Cerebellar cortex (tissue), 1 donor: ENCODE measurements at places on chromosomes 6 and 20.

DNA sequence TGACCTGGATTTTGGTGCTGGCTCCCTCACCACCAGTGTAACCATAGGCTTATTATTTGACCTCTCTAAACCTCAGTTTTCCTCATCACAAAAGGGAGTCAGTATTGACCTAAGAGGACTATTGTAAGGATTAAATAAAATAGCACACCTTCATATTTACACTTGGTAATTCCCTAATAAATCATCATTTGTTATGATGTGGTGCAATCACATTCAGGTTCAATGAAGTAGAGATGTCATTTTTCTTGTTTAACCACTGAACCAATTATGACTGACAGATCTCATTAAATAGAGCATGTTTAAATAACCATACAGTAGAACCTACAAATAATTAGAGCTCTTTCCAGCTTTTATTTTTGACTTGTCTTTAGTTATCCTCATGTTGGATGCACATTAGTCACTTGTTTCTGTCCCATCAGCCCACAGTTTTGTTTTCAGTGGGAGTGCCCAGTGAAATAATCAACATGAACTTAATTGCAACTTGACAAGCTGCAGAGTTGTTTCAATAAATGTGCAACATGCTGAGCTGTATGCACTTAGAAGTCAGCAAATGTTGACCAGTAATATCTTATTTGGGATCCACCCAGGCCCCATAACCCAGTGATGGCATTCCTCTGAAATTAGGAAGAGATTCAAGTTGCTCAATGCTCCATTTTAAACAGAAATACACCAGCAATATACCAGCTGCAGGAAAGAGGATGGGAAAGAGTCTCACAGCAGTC is 451.7 kb upstream of the MARCKS start:
- DNase-seq = no peak

DNA sequence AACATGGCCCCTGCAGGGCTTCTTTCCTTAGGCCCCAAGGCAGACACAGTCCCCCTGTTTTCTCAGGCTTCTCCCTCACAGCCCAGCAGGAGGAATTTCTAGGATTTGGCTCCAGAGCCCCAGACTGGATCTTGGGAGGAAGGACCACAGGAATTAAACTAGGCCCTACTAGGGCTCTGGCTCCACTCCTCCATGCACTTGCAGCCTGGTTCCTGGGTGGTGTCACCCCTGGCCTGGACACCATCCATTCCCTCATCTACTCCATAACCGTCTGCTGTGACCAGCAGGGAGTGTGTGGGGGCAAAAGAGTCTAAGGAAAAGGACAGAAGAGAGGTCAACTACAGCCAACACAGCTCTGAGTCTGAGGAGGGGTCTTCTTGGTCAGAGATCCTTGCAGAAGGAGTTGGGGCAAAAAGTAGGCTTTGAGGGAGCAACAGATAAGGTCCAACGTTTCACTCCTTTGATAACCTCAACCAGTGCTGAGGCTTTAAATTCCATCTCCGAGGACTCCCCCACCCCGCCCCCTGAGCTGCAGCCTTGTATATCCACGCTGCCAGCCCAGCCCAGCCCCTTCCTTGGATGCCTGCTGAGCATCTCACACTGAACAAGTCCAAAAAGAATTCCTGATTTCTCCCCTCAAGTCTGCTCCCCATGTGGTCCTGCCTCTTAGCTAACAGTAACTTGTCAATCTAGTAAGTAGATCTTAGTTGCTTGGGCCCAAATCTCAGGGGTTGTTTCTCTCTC is 27.9 kb upstream of the SPDEF start:
- DNase-seq = no peak

GRCh38 chr6:105810105-105810921 is 275.8 kb upstream of the PRDM1 start:
- no peak for DNase-seq

DNA sequence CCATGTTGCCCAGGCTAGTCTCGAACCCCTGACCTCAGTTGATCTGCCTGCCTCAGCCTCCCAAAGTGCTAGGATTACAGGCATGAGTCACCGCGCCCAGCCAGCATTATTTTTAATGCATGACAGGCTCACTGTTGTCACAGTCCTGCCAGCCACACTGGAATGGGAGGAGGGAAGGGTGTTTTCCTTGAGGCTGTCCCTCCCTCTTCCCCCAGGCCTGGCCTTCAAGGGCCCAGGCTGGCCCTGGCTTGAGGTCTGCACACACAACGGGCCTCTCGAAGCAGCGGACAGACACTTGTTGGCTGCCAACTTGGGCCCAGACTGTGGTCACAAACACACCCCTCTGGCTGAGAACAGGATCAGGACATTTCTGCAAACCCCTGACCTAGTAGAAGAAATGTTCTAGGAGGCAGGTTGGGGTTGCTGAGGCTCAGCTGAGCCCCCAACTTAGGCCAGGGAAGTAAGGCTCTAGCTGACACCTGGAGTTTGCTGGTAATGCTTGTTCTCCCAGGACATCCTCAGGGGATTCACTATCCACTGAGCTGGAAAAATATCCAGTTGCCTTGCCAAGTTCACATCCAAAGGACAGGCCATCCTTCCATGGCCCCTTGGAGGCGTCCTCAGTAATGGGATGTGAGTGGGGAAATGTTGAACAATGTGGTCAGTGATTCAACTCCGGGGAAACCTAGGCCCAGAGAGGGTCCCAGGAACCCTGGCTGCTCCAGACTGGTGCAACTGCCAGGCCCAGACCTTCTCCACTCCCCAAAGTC is 9.9 kb downstream of the SNTA1 start:
- DNase-seq = no peak

GRCh38 chr20:40957265-40957760 is 71.3 kb upstream of the TOP1 start:
- DNase-seq = no peak

GRCh38 chr6:20242397-20242796 is 30.1 kb upstream of the MBOAT1 start:
- no peak for DNase-seq

DNA sequence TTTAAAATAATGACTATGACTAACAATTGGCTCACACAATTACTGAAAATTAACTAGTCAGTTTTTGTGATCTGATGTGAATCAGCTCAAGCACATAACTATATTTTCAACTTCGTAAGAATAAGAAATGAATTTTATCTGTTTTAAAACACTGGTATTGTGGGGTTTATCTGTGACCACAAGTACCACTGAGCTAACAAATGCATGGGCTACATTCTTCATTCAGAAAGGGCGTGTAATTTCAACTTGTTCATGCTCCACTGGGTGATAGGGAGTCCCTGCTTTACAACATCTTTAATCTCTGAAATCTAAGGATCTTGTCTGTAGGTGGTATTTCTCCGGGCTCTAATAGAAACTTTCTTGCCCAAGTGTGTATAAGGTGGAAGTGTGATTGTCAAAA is 1311.5 kb upstream of the GJE1 start:
- no peak for DNase-seq
